H7 (cell line): ENCODE measurements at places on chromosomes 6 and 20.

DNA sequence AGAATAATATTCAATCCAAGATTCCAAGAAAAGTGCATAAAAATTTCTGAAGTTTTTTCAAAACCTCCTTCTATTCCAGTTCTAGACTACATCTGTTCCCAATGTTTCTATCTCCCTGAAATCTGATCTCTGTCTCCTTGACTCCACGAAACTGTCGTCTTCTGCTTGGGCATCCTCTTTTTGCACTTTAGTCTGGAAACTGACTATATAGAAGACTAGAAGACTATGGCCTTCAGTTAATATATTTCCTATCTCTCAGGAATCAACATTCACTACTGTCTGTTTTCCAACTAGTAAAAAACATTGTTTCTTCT, 745.4 kb upstream of the ADGRB3 start:
- DNase-seq: no peak

DNA sequence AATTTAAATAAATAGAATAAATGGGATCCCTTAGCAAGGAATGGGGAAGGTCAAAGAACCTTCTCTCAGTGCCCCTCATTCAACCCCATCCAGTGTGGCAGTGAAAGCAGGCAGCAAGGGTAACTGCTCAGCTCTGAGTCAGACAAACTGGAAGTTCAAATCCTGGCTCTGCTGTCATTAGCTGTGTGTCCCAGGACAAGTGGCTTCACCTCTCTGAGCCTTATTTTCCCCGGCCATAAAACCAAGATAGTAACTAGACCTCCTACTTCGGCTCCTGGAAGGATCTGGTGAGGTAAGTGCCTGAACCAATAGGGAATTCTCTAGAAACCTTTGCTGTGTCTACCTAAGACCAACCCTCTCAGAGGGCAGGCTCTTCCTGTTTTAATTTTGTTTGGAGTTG, 4.1 kb downstream of the GHRH start:
- no peak for DNase-seq

GRCh38 chr6:161217628-161218027, 56.2 kb downstream of the AGPAT4 start:
- no peak for DNase-seq

- no peak for DNase-seq
Measured at GRCh38 chr20:49496043-49496442, 13.6 kb upstream of the KCNB1 start.

GRCh38 chr20:1283522-1284510, 17.7 kb downstream of the SNPH start:
- no peak for DNase-seq

DNA sequence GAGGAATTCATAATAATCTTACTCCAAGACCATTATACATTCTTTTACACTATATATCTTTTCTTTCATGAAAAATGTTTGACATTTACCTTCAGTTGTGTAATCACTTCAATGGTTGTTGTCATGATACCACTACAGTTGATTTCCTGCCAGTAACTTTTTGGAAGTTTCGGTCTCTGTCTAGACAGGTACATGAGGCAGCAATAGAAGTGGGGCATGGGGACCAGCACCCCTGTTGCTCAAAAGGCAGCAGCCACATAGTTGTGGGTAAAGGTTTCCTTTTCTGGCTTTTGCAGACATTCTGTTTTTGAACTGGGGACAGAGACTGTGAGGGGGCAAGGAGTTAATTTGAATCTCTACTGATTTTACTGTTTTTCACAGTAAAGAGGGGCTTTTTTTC, 14.1 kb downstream of the SAMD5 start:
- DNase-seq: no peak

- DNase-seq: no peak
Measured at GRCh38 chr6:136404627-136405419, 115.2 kb upstream of the BCLAF1 start.

GRCh38 chr6:5093231-5094015, 8.3 kb downstream of the PPP1R3G start:
- DNase-seq: no peak

- DNase-seq: no peak
Measured at GRCh38 chr6:113539202-113539601, 317.9 kb upstream of the MARCKS start.

GRCh38 chr6:71029555-71029954, 72.7 kb upstream of the B3GAT2 start:
- DNase-seq: no peak

DNA sequence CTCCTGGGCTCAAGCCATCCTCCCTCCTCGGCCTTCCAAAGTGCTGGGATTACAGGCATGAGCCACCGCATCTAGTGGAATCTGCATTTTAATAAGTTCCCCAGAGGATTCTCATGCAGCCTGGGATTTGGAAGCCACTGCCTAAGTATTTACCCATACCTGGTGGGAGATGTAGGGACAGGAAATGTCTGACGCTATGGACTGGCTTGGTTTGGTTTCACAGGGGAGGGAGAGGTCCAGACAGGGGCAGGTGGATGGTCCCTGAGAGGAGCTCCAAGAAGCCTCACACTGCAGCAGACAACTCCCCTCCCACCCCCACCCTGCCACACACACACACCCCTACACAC, 4.4 kb downstream of the VSTM2L start:
- DNase-seq: peak; percentile 75

- no peak for DNase-seq
Measured at GRCh38 chr6:39910164-39910563, 24.1 kb downstream of the MOCS1 start.

GRCh38 chr6:63637865-63638445, 2.4 kb downstream of the PHF3 start:
- DNase-seq: no peak

DNA sequence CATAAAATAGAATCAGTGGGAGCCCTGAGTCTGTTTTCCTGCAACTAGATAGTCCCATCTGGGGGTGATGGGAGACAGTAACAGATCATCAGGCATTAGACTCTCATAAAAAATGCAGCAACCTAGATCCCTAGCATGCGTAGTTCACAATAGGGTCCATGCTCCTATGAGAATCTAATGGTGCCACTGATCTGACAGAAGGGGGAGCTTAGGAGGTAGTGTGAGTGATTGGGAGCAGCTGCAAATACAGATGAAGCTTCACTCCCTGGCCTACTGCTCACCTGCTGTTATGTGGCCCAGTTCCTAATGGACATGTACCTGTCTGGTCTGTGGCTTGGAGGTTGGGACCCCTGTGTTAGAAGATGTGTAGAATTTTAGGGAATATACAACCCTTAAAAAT, 904.5 kb upstream of the EPHA7 start:
- no peak for DNase-seq

- DNase-seq: no peak
Measured at GRCh38 chr6:156804402-156804801, 27.2 kb downstream of the ARID1B start.

- no peak for DNase-seq
Measured at GRCh38 chr6:158060455-158061360, 79.0 kb downstream of the SYNJ2 start.

DNA sequence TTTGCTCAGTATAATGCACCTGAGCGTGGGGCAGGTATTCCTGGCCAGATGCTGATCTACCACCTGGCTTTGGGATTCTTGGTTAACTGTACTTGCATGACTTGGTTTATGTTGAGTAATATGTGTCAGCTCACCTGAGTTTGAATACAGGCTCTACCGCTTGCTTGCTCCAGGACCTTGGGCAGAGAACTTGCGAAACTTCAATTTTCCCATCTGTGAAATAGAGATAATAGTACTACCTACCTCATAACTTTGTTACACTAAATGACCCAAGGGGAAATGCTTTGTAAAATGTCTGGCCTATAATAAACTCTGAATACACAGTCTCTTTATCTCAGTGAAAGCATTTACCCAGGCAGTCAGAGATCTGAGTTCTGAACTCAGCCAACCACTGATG, 51.8 kb downstream of the SCAND1 start:
- no peak for DNase-seq

DNA sequence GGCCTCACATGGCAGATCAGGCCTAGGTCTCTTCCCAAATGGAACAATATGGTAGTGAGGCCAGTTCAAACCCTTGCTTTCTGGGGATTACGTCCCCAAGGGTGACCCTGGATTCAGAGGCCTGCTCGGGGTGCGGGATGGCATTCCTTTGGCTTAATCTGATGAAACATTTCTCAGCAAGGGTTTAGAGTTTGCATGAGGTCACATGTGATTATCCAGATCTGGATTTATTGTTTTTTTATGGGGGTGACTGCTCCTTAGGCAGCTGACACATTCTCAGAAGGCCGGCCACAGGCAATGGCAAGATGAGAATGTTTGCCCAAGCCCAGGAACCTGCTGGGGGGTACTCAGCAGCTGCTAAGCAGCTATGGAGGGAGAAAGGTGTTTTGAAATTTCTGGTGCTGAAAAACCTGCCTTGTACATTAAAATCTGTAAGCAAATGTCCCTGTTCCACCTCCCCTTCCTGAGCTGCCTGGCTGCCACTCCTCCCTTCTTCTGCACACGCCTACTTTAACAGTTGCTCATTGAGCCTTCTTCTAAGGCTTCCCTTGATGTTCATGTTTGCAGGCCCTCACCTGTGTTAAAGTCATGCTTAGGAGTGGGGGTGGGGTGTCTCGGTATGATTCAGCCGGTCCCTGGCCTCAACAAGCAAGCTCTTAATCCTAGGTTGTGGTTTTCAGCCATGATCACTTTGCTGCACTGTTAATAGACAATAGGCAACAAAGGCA, 37.9 kb upstream of the FUCA2 start:
- no peak for DNase-seq

GRCh38 chr6:27542485-27542884, 69.6 kb upstream of the ZNF184 start:
- no peak for DNase-seq

DNA sequence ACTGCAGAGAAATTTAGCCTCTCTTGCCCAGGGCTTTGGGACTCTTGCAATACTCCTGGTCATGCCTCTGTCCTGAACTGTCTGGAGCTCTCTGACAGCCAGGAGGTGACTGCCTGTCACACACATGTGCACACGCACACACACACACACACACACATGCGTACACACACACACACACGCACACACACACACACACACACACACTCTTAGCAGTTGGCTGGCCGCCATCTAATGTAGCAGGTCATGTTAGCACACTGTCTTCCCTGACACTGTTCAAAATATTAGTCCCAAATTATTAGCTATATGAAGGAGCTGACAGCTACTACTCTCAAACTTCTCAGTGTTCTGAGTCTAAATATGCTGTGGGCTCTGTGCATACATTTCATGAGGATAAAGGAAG, 60.9 kb downstream of the IPCEF1 start:
- DNase-seq: no peak

DNA sequence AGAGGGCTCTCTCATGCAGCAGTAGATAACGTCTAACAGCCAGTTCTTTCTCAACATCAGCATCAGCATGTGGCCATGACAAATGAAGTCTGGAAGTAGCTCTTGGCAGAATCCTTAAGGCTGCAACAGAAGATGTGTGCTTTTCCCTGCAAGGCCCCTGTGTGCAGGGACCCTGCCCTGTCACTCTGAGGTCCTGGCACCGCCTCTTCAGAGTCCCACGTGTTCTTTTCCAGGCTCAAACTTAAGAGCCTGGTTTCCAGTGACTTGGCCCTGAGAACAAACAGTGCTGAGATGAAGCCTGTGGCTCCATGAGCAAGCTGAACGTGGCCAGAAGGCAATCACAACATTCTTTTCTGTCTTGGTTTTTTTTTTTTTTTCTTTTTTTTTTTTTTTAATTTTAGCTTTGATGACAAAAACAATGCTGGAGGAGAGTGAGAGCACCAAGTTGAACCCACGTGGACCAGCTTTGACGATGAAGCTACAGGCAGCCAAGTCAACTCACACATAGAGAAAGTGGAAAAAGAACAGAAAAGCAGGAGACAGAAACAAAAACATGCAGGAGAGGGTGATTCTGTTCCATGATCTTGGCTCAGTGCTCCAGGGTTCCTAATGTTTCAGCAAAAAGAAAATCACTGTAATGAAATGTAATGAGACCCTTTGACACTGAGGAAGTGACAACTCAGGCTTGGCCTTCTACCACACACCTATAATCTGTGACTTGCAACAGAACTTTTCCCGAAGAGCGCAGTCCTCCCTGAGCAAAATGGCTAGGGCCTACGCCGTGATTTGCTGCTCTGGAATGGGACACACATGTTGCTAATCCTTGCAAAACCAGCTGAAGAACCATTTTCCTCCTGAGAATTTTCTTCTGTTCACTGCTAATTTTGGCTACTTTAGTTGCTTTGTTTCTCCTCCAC, 86.1 kb downstream of the FOXC1 start:
- DNase-seq: no peak

DNA sequence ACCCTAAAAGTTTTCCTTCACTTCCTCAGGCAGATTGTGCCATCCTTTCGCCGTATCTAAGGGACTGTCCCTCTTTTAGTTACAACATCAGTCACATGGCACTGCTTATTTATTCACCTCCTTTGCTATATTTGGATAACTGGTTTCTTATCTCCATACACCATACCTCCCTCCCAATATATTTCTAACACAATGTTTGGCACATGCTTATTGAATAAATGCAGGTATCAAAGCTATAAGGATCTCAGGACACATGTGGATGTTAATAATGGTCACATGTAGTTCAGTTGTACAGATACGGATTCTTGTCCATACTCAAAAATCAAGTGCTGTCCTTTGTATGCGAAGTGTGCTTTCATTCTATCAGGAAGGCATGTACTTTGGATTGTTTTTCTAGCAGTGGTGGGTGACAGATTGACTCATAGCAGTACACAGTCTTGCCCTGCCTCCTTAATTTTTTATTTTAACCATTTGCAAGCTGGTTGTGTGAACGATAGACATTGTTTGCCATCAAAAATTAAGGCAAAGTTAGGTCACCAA, 407.1 kb upstream of the RUNX2 start:
- DNase-seq: no peak

DNA sequence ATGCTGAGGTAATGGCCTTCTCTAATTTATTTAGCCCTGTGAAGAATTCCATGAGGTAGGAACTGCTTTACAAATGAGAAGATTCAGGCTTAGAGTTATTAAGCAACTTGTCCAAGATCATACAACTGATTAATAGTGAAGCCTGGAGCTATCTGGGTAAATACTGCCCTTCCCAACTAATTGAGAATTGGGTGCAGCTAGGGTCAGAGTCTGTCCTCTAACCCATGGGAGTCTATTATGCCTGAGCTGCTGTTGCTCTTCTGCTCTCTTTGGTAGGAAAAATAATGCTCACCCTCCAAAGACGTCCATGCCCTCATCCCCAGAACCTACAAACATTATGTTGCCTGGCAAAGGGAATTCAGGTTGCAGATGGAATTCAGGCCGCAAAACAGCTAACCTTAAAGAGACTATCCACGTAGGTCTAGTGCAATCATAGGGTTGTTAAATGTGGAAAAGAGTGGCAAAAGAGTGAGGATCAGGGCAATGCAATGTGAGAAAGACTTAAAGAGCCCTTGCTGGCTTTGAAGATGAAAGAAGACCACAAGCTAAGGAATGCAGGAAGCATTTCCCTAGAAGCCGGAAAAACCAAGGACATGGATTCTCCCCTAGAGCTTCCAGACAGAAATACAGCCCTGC, 90.1 kb downstream of the SPTLC3 start:
- no peak for DNase-seq

GRCh38 chr20:8996817-8997512, 71.9 kb upstream of the PLCB4 start:
- DNase-seq: no peak

- peak; percentile 22 for DNase-seq
Measured at GRCh38 chr6:149094156-149094555, 223.4 kb upstream of the TAB2 start.

- no peak for DNase-seq
Measured at GRCh38 chr6:124479991-124480430, 482.2 kb upstream of the RNF217 start.
